ENCODE measurements at places on chromosomes 2 and 18.

- DNase-seq = no peak
Measured at GRCh38 chr2:72149556-72150156, 2.0 kb upstream of the CYP26B1 start.

DNA sequence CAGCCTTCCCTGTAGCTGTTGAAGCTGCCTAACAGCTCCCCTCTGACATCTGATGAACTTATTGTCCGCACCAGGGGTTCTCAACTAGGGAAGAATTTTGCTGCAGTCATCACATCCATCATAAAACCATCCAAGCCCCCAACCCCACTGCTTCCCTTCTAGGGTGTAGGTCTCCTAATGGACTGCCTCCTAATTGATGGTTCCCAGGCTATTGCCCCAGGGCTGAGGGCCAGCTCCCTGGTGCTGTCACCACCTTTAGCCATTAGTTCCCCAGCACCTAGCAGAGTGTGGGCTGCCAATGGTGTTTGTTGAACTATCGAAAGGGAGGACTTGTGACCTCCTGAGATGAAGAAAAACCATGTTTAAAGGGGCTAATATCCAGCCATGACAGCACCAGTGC lies 125.9 kb downstream of the NCKAP5 start:
- DNase-seq = no peak

DNA sequence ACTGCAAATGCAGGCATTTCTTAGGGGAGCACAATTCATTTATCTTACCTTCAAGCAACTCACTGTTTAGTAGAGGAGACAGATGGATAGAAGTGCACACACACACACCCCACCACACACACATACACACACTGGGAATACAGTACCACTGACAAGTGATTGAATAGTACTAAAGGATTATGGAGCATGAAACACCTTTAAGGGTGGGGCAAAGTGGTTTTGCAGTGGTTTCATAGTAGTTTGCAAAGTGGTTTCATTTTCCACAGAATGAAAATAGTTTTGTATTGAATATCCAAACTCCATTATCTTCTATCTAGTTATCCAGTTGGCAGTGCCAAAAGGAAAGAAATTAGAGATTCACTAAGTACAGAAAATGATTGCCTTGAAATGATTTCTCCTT lies 18.9 kb downstream of the KIF5C start:
- DNase-seq = no peak

DNA sequence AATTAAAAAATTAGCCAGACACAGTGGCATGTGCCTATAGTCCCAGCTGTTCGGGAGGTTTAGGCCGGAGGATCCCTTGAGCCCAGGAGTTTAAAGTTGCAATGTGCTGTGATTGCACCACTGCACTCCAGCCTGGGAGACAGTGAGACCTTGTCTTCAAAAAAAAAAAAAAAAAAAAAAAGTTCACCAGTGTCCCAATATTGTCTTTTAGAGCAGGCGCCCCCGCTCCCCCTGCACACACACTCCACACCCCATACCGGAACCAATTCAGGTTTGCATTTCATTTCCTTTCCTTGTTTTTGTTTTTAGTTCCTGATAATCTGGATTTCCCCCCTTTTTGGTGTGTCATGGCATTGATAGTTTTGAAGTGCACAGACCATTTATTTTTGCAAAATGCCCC lies 10.4 kb downstream of the TMEM87B start:
- no peak for DNase-seq

- DNase-seq = peak; percentile 95
Measured at GRCh38 chr2:104853534-104854497, at the start of gene POU3F3. Gene POU3F3, plus strand, starts transcription at chr2:104854115. Its CDS starts 1,396 bp downstream, at chr2:104855511.

- peak; percentile 89 for DNase-seq
Measured at GRCh38 chr18:25976554-25976953, 113.9 kb downstream of the SS18 start.

DNA sequence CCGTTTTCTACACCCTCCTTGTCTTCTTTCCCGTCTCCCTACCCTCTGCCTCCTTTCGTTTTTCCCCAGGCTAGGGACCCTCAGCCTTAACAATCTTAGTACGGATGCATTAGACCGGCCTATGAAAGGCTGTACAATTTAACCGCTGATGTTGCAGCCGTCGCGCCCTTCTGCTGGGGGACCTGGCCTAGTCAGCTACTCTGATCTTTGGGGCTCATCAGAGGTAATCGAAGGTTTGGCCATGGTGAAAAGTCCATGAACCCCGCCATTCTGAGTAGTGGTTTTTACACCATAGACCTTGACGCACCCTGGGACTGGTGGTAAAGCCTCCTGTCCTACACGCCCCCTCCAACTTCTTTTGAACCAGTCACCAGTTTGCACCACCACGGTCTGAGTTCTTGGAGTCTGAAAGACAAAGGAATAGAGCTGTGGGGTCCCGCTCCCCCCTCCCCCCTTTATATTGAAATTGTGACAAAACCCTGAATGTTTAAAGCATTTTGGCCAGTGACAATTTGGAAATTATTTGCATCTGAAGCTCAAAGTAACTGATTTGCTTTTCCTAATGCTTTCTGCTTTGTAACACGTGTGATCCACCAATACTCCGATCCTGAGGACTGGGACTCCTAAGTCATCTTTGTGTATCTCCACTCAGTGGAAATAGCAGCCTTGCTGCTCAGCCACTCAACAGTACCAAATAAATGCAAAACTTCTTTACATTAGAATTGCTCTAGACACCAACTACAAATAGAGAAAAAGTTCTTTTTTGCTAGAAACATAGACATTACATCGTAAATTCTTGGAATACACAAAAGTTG lies 642 bp upstream of the SRSF7 start:
- no peak for DNase-seq

GRCh38 chr2:214648520-214648919 lies 161.0 kb downstream of the BARD1 start:
- DNase-seq = no peak

- DNase-seq = no peak
Measured at GRCh38 chr2:160756481-160756880, 262.9 kb upstream of the RBMS1 start.

DNA sequence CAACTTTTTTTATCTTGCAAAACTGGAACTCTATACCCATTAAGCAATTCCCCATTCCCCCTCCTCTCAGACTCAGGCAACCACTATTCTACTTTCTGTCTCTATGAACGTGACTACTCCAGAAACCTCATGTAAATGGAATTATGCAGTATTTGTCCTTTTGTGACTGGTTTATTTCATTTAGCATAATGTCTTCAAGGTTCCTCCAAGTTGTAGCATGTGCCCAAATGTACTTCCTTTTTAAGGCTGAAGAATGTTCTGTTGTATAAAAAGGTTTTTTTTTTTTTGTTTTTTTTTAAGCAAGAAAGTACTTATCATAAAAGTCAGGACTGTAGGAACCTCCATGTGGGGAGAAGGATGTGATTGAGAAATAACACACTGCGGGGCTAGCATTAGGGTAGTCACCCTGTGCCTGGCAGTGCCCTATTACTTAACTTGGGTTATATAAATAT lies 262.9 kb upstream of the FBXO11 start:
- no peak for DNase-seq

- DNase-seq = peak; percentile 85
Measured at GRCh38 chr2:204452464-204453023, 92.7 kb upstream of the PARD3B start.

- DNase-seq = no peak
Measured at GRCh38 chr2:27667446-27667845, 3.8 kb downstream of the SLC4A1AP start.

GRCh38 chr2:32884346-32884745 lies 62.4 kb upstream of the LTBP1 start:
- no peak for DNase-seq

DNA sequence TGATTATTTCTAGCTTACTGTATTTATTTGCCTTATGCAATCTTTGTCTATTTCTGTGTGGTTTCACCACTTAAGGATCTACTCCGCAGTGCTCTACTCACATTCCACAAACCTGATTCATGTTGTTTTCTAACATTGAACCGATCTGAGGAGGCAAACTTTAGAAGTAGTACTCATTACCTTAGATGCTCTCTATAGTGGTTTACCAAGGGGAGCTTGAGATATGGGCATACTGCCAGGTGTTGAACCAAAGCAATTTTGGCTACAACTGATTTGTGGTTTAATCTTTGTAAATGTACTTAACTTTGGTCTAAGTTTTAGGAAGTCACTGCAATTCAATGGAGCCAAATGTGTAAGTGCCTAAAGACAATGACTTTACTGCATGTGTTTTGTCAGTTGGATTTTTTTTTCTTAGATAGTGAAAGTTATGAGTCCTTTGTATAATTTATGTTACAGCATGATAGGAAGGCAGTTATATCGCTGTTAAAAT lies 50.1 kb downstream of the MAP2 start:
- peak; percentile 11 for DNase-seq

GRCh38 chr2:109537565-109538222 lies 76.1 kb downstream of the SEPTIN10 start:
- DNase-seq = peak; percentile 27

DNA sequence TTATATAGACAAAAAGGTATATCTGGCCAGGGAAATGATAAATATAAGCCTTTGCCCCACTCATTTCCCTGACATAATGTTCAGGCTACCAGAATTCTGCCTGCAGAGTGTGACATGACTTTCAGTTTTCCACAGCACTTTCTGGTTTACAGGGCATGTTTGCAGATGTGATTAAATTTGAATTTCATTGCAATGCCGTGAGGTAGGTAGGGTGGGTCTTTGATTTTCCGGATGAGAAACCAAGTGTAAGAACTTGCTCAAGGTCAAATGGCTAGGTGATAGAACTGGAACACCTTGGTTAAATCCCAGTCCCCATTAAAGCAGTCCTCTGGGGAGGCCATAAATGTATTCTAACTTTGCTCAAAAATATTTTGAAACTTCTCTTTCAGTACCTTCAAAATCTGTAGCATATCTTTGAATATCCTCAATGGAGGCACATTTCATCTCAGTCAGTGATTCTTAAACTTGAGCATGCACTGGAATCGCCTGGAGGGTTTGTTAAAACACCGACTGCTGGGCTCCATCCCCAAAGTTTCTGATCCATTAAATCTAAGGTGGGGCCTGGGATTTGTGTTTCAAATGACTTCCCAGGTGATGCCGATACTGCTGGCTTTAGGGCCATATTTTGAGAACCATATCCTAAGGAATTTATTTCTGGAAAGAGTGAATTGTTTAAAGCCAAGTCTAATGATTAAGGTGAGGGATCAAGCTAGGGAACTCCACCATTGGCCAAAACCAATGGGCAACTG lies 35.0 kb downstream of the MRPL33 start:
- no peak for DNase-seq

All from tongue (tissue), 3 donors.